ENCODE measurements at places on chromosomes 11 and 22.

DNA sequence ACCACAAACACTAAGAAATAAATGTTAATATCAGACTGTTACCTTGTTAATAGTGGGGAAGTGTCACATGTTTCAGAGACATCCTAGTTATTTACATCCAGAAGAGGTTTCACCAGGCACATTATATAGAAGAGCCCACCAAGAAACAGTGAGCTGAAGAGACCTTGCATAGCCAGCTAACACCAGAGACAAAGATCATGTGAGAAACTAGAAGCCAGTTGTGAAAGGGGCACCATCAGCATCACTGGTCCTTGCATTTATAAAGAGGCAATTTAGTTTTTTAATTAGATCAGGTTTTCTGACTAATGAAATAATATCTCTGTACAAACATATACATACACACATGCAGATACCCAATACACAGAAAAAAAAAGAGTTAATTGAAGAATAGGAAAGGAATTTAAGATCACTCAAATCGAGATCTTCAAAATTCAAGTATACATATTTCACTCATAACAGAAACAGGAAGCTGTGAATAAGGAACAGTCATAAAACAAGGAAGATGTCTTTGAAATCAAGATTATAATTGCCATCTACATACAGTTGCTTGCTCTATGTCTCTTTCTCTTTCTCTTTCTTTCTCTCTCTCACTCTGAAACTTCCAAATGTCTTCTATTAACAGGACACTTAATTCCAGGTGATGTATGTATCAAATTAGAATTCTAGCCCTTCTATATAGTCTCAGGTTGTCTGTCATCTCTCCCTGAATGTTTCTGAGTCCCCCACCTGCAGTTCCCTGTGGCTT, 348.7 kb downstream of the ETS1 start:
- DNase-seq = no peak

DNA sequence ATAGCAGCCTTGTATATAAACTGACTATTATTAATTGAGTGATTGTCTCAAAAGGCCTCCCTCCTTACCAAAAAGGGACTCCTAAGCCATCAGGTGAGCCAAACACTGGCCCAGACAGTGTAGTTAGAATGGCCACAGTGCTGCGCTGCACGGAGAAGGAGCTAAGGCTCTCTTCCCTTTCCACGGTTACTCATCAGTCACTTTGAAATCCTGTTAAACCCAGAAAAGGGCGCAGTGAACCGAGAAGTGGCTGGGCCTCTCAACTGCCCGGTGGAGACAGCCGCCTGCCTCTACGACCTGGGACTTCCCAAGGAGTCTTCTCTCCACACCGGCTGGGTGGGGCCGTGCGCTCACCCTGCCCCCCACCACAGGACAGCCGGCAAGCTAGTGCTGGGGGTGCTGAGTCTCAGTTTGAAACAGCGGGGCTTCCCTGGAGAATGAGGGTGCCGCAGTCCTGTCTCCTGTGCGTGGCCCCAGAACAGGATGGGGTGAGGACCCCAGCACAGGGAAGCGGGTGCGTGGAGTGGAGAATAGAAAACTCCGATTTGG, 1.3 kb downstream of the MYH9 start:
- no peak for DNase-seq

DNA sequence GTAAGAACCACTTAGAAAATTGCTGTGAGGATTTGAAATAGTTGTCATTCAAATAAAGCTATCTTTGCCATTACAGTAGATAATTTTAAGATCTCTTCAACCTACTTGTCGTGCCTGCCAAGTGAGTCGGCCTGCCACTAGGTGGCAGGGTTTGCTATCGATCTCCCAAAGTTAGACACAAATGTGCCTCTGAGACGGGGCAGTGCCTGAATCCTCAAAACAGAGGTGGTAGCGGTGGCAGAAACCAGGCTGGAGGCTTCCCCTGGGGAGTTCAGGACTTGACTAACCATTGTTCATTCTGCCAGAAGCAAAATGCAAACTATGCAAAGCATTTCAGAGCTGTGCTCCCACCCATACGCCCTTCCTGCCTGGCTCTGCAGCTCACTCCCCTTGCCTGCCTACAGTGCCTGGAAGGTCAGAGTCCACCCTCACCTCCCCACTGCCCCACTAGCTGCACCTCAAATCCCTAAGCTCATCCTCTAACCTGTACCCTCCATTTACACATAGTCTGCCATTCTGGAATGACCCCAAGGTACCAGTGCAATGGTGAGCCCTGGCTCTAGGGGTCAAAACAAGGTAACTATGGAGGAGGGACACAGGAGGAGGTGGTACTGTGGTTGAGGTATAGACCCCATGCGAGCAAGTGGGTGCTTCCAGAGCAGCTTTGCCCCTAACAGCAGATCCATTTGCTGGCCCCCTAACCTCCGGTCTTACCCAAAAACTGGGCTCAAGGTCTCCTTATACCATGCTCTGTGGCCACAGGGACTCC, 82.1 kb downstream of the C11orf58 start:
- peak; percentile 12 for DNase-seq

DNA sequence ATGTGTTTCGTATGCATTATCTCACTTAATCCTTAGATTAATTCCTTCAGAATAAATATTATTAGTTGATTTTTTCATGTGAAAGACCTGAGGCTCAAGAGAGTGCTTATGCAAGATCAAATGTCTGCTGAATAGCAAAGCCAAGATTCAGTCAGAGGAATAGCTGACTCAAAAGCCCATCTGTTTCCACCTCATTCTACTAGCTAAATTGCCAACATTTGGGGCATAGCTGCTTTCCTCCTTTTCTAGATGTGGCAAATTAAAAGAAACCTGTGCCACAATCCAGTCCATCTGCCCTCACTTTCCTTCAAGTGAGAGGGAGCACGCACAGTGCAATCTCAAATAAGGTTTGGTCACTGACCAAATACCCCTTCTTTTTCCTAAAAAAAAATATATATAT, 121.1 kb downstream of the PAX6 start:
- no peak for DNase-seq

DNA sequence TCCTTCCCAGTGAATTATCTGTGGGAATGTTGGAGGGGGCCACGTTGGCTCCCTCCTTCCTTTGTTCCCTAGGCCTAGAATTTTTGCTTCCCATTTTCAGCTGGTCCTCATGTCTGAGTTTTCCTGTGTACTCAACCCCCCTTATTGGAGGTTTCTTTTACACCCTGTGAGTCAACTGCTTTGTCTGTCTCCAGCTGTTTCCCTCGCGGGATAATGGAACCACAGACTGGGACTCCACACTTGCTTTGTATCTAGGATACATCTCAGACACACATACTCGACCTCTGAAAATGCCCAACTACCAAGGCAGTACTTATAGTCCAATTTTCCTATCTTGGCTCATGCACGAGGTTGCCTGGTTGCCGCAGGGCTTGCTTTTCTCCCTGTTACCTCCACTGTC, 352.7 kb upstream of the MPPED2 start:
- DNase-seq = no peak

DNA sequence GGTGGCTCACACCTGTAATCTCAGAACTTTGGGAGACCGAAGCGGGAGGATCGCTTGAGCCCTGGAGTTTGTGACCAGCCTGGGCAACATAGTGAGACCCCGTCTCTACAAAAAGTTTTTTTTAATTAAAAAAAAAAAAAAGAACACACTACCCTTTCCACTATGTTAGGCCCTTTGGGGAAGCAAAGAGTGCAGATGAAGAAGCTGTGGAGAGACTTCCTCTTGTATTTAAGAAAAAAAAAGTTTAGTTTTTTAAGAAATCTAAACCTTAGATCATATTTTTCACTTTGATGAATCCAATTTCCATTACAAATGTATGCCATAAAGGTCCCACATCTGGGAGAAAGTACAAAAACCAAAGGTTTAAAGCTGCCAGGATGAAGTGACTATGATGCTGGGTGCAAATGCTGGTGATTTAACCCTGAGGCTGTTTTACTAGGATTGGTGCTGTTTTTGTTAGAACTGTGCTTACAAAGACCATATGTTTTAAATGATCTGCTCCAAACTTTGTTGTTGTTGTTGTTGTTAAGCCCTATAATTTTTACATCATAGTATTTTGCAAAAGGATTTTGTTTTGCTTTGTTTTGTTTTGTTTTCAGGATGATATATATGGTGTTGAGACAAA, 28.9 kb upstream of the ACER3 start:
- DNase-seq = no peak

DNA sequence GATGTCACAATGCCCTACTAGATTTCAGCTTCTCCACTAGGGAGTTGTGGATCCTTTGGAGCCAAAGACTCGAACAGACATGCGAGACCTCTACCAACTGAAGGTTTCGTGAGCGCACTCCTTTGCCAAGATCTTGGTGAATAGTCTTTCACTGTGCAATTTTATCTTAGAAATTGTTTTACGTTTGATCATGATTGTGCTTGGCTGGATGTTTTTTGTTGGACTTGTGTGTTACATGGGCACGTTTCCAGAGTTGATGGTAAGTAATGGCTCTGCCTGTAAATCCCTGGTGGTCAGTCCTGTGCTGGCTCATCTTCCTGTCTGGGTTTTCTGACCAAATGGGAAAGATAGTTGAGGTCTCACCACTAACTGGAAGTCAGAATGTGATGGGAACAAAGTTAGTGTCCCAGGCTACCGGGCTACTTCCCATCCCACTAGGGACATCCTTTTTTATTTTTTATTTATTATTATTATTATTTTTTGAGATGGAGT, at the start of gene MISFA:
Gene MISFA (plus strand): TSS at position 51 of the 492 bp plus-strand sequence. CDS start 140 bp downstream, at position 191.
- DNase-seq = no peak

DNA sequence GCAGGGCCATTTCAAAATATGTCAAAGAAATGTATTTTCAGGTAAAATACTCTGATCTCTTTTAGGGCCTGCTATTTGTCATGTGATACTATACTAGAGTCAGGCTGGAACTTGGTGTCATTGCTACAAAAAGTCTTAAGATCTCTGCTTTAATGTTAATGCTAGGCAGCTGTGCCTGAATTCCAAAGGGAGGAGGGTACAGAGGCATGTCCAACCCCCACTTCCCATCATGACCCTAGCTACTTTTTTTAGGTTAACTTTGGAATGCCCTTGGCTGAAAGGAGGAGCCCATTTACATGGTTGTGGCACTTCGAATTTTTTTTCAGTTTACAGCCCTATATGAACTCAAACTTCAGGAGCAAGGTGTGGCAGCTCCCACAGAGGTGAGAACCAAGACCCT, 58.1 kb downstream of the OSBP2 start:
- no peak for DNase-seq

DNA sequence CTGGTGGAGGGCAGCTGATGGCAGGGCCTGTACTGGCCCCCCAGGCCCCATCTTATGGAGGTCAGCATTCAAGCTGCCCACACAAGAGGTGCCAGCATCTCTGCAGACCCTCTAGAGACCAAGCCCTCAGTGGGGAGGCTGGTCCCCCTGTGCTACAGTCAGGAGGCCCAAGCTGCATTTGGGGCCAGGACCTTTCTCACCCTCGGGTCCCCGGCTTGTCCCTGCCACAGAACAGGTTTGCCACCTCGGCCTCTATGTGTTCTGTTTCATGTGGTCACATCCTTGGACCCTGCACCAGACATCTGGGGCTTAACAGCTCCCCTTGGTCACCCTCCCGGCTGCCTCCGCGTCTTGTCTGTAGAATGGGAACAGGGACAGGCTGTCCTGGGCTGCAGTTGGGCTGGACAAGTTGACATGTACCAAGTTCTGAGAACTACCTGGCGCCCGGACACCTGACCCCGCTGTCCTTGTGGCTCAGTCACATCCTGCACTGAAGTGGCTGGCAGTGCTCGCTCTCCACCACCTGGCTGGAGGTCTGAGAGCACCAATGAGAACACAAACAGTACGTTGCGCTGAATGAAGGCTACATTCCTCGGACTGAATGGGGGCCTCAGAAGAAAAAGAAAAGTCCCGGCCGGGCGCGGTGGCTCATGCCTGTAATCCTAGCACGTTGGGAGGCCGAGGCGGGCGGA, 2.7 kb upstream of the PLXNB2 start:
- DNase-seq = no peak

DNA sequence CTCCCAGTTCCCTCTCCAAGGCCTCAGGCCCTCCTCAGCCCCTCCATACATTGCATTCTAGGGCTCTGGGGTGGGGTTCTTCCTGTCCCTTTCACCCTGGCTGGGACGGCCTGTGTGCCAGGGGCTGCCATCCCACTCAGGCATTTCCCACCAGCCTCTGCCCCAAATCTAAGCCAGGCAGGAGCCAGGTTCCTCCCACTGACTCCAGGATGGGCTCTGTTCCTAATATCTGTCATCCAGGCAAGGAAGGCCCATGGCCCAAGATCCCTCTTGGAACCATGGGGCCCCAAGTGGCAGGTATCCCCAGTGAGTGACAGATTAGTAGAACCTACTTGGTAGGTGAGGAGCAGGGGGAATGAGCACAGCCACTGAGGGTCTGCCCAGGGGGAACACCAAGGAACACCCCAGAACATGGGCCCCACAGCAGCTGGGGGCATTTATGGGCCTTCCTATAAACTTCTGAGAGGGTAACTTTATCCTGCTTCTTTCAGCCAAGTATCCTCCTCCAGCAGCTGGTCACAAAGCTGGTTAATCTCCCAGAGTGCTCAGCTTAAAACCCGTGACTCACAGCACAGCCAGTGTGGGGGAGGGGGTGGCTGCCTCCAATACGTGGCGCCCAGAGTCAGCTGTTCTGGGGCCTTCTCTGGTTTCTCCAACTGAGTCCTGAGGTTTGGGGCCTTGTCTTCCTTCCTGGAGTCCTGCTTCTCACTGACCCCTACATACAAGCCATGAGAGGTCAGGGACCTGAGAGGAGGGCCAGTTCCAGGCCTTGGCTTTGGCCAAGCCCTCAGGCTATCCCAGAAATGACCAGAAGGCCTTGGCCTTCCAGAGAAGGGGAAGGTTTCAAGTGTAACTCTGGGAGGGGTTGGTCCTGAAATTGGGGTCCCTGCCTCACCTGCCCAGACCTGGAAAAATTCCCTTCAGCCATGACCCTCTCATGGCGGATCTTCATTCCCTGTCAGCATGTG, 19.9 kb upstream of the MYOD1 start:
- DNase-seq = no peak

DNA sequence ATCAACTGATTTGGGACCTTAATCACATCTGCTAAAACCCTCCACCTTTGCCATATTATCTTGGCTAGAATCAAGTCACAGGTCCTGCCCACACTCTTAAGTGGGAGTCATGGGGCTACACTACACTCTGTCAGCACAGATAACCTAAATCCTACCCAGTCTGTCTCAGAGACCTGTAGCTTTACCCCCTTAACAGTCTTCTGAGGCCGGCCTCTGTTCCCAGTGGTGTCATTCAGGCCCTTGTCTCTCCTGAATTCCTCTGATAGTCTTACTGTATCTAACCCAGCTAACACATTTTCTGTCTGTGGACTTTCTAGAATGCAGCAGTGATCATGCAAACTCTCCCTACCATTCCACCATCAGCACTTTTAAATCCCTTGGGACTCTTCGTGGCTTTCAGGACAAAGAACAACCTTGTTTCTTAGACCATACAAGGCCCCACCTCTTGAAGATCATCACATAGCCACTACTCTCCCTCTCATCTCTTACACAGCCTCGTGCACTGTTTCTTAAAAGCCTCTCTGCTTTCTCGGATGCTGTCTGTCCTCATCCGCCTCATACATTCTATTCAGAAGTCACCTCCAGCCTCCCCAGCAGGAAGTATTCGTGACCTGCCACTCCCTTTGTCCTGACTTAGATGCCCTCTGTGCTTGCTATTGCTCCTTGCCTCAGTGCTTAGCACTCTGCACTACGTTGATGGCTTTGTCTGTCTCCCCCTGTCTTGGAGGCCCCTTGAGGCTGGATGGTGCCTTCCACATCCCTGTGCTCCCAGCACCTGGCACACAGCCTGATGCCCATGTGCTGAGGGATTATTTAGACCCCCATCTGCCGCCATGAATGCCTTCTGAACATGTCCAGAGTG, 57.9 kb downstream of the PANX1 start:
- DNase-seq = no peak

- DNase-seq = no peak
These were observed 218.6 kb downstream of the KIRREL3 start for GRCh38 chr11:126781942-126782341.

Measured in NCI-H2107 (cell line).